ENCODE measurements at places on chromosomes 2 and 18.

DNA sequence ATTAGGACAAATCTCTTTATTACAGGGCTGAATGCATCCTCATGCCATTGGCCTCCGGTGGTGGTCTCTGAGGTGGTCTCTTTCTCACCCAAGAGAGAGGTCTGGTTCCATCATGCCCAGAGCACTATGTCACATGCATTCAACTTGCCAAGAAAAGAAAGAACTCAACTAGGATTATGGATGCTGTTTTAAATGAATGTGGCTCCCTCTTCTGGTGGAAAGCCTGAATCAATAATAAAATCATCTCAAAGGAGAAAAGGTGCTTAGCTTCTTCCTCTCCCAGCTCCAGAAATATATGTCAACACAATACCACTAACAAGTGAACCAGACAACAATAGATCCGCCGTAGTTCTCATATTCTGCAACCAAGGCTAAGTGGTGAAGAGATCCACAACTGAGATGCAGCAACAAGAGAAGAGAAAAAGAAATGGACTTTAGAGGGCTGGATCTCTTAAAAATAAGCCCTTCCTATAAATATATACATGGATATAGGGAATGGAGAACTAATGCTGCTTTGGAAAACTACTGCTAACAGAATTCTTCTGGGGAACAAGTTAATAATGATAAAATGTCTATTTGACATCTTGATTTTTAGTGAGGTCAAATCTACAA is 396.8 kb downstream of the NCKAP5 start:
- no peak for DNase-seq

DNA sequence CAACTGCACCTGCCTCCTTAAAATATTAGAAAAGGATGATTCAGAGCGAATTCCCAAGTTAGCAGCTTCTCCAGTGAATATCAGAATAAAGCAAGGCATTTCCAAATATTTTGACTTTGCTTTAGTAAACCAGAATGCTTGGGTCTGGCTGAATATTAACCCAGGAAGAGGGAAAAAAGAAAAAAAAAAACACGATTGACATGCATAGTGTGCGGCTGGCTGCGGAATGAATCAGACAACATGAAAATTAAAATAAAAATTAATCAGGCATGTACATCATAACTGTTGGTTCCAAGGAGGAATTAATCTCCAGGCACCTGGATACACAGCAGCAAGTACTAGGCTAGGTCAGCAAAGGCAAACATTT is 105.8 kb upstream of the NCKAP5 start:
- no peak for DNase-seq

DNA sequence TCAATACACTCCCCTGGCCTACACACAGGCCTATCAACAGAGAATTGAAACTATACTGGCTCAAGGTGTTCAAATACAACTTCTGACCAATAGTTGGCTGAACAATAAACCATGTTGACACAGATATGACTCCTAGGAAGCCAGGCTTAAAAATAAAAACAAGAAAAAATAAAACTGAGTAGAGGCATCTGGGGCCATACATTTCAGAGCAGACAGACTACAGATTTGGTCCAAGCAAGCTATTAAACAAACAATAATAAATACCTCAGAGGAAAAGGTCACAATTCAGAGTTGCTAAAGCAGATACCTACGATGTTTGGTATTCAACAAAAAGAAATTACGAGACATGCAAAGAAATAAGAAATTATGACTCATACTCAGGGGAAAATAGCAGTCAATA is 132.8 kb upstream of the ACVR2A start:
- no peak for DNase-seq

- no peak for DNase-seq
Measured at GRCh38 chr18:32779010-32779409, 6.2 kb upstream of the KLHL14 start.

GRCh38 chr18:54528942-54529376 is 62.1 kb upstream of the DYNAP start:
- no peak for DNase-seq

Data from CD4-positive, alpha-beta T cell (primary cell).